ENCODE measurements at places on chromosomes 4 and X.

- no peak for DNase-seq
Measured at GRCh38 chrX:21705225-21705624, 47.1 kb upstream of the KLHL34 start.

GRCh38 chrX:137684591-137684990 is 118.7 kb downstream of the ZIC3 start:
- no peak for DNase-seq

GRCh38 chr4:90122355-90122748 is 4.8 kb upstream of the CCSER1 start:
- DNase-seq: no peak

DNA sequence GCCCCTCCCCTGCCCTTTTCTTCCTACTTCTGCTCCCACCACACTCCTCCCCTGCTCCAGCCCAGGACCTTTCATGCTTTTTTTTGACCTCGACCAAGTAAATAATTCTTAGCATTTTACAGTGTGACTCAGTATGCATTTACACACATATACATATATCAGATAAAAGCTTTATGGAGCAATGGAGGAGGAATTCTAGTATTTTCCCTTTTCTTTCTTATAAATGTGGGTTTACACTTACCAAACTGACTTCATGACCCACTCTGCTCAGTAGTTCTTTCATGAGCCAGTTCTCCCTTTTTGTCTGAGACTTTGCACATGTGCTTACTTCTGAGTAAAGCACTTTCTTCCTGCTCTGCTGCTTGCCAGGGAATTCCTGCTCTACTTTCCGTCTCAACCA is 111.8 kb upstream of the H2AZ1 start:
- DNase-seq: no peak

- DNase-seq: no peak
Measured at GRCh38 chrX:129565046-129565650, 25.1 kb downstream of the OCRL start.

DNA sequence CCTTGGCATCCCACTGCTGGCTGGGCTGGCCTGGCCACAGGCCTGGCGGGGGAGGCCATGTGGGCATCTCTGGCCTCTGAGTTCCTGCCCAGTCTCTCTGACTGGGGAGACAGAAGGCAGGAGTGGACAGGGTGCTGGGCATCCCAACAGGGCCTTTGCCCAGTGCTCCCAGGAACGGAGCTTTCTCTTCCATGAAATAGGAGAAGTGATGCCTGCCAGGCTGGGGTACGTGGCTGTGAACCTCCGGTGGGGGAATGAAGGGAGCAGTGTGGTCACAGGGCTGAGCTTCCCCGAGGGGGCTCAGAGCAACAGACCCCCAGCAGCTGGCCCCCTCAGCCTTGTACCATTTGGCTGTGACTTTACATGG is 40.4 kb upstream of the HMX1 start:
- peak; percentile 7 for DNase-seq

All from stimulated activated CD4-positive, alpha-beta T cell treated with anti-CD3 and anti-CD28 coated beads, Interleukin-2, amount 100 ng/mL, for 24 hours (primary cell).